ENCODE measurements at places on chromosomes 5 and 9.

- DNase-seq = no peak
Measured at GRCh38 chr5:135345956-135346731, 52.9 kb downstream of the MACROH2A1 start.

DNA sequence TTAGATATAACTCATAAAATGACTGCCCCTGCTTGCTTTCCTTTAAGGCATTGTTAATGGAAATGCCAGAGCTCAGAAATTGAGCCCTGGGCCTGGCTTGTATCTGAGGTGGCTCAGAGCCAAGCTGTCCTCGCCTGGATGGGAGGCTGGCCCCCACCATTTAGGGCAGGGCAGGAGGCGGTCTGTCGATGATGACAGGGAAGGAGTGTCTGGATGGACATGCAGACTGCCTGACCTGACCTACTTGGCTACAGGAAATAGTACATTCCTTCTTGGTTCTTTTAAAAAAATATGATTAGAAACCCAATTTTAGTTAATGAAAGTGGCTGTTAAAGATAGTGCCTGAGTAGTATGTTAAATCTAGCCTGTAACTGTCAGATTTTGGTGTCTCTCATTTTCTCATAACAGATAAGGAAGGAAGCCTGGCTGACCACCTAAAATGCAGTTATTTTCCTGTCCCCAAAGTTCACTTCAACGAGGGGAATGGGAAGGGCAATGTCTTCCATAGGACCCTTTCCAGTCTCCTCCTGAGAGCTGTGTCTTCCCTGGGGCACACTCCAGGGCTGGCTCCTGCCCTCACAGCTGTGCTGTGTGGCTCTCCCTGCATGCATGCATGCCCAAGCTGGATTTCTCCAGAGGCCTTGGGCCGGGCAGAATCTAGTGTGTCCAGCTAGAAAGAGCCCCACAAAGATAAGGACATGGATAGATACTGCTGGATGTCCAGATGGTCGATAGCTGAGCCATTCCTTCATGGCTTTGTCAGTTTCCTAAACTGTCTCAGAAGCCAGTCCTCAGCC lies 42.3 kb downstream of the MACROH2A1 start:
- peak; percentile 64 for DNase-seq

DNA sequence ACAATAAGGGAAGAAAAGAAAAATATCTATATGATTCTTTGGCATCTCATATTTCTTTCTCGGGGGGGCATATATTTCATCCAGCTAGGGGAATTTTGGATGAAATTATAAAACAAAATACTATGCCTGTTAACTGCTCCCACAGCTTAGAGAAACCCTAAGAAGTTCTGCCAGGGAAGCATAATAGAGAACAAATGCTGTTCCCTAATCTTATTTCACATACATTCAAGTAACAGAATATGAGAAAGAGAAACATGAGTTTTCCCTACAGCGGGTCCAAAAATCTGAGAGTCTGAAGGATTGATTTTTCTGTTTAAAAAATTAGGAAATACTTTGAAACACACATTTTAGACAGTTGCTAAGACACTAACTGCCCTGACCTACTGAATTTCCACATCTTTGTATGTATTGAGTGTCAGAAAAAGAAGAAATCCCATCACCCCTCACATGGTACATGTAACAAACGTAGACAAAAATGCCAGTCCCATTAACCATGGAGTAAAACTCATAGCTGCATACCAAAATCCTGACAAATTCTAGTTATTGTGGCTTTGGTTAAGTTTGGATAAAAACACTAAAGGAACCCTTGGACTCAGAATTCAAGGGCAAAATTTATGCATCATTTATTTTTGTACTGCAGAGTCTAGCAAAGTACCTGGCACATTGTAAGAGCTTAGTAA lies 620.2 kb upstream of the DMAC1 start:
- DNase-seq = no peak

DNA sequence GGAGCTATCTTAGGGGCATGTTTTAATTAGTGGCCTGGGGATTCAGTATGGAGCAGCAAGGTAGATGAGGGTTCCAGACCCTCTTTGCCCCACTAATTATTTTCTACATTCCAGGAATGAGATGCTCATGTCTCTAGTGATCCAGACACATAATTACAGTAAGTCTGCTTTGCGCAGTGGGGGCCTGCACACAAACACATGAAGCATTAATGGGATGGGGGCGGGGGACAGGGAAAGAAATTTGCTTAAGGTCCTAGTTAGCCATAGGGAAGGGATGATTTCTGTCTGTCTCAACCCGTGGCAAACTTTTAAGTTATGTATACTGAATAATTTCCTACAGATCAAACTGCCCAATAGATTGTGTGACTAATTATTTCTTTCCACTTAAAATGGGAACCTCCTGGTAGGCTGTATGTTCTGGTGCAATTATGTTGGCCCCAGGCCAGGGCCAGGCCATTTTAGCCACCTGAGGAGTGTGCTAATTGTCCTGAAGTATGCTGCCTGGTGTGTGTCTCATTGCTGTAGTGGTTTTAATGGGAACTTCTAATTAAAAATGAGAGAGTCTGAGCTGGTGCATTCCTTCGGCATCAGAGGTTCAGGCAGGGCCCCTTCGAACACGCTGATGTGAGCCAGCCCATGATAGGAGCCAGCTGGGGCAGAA lies 134.4 kb downstream of the PTTG1 start:
- DNase-seq = no peak

DNA sequence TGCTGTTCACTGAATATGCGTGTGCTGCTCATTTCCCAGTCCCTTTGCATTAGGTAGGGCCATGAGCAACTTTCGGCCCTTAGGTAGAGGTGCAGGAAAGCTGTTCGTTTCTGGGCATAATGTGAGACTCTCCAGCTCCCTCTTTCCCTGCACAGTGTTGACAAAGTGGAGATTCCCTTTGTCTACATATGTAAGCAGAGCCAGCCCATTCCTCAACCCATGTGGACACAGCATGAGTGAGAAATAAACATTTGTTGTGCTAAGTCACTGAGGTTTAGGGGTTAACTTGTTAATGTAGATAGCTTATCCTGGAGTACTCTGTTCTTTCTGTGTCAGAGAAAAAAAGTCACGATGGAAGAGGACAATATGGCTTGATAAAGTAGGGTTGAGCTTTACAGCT lies 343.8 kb downstream of the PSAT1 start:
- DNase-seq = no peak

DNA sequence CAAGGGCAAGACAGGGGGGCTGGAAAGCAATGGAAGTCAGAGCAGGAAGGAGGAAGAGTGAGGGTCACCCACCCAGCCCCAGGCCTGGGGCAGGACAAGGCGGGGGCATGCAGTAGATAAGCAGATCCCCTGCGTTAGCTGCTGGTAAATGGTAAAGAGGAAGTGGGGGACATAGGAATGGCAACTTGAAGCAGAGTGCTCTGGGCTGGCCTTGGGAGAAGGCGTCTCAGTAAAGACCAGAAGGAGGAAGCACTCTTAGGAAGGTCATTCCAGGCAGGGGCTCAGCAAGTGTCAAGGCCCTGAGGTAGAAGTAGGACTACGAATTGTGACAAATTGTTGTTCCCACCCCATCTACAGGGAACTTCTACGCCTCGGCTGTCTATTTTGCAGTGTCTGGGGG lies 15.1 kb downstream of the TCOF1 start:
- DNase-seq = no peak

GRCh38 chr5:93454896-93455295 lies 126.1 kb downstream of the NR2F1-AS1 start:
- DNase-seq = no peak

- DNase-seq = no peak
Measured at GRCh38 chr5:135921388-135921787, 25.7 kb upstream of the IL9 start.

DNA sequence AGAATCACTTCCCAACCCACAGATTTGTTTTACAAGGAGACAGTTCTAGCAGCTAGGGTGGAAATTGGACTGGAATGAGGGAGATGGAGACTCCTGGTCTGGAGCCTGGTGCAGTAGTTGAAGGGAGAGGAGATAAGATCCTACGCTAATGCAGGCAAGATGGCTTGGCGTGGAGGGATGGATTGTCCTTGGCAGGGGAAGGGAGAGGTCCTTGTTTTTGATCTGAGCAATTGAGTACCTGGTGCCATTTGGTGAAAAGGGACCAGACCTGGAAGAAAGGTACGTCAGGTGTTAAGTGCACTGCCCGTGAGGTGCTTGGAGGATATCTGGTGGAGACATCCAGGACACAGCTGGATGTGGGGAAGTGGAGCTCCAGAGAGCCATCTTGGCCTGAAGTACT lies 35.7 kb downstream of the ANGPTL2 start:
- DNase-seq = no peak
